ENCODE measurements at places on chromosomes 1 and 21.

DNA sequence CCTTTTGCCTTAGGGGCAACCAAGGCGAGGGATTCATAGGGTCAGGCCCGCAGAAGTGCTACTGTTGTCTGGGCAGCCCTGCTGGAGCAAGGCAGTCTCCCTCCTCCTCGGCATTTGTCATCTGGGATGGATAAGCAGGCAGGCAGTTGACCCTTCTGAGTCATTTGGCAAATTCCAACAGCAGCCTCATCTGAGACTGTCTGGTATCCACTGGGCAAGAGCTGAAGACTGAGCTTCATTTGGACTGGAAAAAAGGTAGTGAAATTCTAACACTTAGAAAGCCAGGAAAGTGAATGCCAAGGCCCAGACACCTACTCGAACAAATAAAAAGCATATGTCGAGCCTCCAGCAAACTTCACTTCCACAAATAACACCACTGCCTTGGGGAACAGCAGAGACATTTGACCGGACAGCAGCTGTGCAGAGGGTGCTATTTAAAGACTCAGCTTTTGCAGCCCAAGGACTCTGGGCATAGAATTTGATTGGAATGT lies 4.0 kb upstream of the ZBTB40 start:
- no peak for DNase-seq

DNA sequence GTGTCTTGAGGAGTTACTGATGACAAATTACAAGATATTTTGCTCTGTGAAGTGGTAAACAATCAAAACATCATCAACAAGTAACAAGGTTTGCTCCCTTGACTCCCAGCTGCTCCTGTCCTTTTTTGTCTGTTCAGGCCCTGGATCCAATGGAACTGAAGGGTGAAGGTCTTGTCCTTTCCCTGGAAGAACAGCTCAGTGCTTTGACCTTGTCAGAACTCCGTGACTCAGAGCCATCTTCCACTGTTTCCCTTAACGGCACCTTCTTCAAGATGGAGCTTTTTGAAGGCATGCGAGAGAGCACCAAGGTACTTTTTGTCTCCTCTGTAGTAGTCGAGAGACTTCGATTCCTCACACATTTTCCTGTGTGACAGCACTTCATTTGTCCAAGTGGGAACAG lies 29.0 kb downstream of the TRIM45 start:
- no peak for DNase-seq

DNA sequence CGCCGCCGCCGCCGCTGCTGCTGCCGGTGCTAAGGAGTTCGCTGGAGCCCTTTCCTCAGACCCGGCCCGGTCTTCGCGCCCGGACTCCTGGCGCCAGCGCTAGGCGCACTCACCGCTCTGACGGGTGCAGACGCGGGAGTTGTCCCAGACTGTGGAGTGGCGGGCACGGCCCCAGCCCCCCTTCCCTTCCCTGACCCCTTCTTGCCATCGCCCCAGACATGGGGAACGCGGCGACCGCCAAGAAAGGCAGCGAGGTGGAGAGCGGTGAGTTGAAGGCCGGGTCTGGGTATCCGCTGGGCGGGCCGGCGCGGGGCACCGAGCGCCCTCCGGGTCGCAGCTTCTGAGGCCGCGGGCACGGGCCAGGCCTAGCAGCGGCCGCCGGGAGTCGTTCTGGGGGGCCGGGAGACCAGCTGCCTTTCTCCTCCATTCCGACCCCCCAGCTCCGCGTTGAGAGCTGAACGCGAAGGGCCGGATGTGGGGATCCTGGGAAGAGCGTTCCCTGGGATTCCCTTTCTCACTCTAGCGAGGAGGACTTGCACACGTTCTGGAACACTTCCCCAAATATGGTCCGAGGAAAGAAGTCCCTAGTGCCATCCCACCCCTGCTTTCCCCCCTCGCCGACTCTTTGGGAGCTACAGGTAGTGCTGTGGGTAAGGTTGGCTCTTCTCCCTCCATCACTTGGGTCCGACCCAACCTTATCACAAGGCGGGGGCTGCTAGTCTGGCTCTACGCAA lies 65.8 kb upstream of the PRKACB start:
- no peak for DNase-seq

DNA sequence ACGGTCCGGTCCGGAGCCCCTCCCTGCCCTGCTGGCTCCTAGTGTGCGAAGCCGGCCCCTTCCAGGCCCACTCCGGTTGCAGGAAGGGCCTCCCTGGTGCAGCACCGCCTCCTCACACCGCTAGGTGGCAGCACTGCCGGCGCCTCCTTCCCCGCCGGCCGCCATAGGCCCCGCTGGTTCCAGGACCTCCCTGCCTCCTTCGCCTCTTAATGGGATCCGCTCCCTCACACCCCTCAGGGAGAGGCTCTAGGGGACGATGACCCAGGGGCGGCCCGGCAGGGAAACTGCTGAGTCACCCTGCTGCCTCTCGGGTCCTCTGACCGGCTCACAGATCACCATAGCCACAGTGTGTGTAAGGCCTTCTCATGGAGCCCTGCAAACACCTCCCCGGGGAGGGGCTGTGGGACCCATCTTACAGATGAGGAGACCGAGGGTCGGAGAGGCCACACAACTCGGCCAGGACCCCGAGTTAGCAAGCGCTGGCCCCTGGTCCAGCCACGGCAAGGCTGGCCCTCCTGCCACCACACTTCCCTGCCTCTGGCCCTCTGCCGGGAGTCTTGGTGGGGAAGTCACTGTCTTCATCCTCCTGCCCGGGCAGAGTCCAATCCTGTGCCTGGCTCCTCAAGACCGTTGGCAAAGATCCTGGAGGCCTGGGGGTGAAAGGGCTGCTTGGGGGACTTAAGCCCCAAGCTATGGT lies 1.6 kb upstream of the AJAP1 start:
- peak; percentile 34 for DNase-seq

DNA sequence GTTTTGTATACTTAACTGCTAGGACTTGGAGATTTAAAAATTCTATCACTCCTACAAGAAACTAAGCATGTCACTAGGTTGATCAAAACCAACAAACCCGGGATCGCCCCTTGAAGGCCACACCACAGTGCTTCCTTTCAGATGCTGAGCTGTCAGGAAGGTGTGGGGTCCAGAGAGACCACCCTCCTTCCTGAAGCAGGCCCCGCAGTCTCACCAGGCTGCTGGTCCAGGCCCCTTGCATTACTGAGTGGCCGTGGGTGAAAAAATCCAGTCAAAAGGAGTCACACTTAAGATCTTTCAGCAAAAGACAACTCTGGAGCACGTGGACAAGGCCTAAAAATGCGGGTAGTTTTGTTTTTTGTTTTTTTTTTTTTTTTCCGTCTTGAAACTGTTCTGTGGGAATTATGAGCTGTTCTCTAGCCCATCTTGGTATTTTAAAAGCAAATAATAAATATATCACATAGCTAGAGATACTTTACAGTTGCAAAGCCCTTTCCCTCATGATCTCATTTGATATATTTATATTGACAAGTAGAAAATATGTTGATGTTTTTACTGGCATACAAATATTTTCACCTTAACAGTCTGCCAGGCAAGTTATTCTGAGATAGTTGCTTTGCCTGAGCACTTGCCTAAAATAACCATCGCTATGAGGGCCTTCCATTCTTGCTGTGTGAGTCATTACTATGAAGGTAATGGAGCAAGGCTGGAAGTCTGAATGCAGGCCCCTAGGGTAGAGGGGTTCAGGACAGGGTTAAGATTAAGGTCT lies 73.1 kb upstream of the EDEM3 start:
- no peak for DNase-seq

DNA sequence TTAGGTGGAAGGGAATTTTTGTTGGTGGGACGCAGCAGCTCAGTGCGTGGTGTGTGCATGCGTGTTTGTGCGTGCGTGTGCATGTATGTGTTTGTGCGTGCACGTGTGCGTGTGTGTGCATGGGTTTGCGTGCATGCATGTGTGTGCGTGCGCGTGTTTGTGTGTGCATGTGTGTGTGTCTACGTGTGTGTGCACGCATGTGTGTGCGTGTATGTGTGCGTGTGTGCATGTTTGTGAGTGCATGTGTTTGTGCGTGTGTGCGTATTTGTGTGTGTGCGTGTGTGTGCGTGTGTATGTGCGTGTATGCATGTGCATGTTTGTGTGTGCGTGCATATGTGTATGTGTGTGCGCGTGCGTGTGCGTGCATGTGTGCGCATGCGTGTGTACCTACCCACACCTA lies 20.2 kb downstream of the ATP5PO start:
- no peak for DNase-seq

Measured in stimulated activated CD8-positive, alpha-beta memory T cell treated with anti-CD3 and anti-CD28 coated beads, Interleukin-2, amount 100 ng/mL, for 1 hour (primary cell).